ENCODE measurements at places on chromosomes 16 and 17. TPM values are rescaled to one million over a fixed set of nuclear protein-coding genes. Genes with fewer than 3 reads are reported as not detected.

Gene GTF3C1
- 35.2 TPM for total RNA-seq

Gene TP53TG3C
- total RNA-seq, result not detected

Gene PRSS21
- total RNA-seq, result not detected

Gene MT4
- not detected for total RNA-seq

Gene ATAD5
- total RNA-seq, result 0.19 TPM

Gene TIGD7
- 7.6 TPM for total RNA-seq

Gene ADORA2B
- total RNA-seq, result 0.34 TPM

Gene RNF112
- total RNA-seq, result 1.3 TPM

Gene TBX4
- not detected for total RNA-seq

Gene ITGB4
- 3.9 TPM for total RNA-seq

Gene PYCARD
- 3.1 TPM for total RNA-seq

GRCh38 chr16:28181515-28181914, 30.2 kb downstream of the XPO6 start:
- H3K27ac ChIP-seq, result no peak overlapping the region
- H3K27me3 ChIP-seq, result no peaks in the 10 kb centered on the region
- peaks cover 24% of the 10 kb centered on the region for H3K36me3 ChIP-seq
- DNase-seq, result no peak
- H3K4me3 ChIP-seq, result no peak overlapping the region

GRCh38 chr17:64687376-64687775, 25.3 kb upstream of the SMURF2 start:
- no peak overlapping the region for H3K4me3 ChIP-seq
- no peak overlapping the region for H3K27ac ChIP-seq
- H3K4me1 ChIP-seq, result no peaks in the 10 kb centered on the region
- no peaks in the 10 kb centered on the region for H3K27me3 ChIP-seq

GRCh38 chr16:78227855-78228254, 128.4 kb downstream of the WWOX start:
- H3K27me3 ChIP-seq, result no peaks in the 10 kb centered on the region
- no peak overlapping the region for H3K4me3 ChIP-seq
- no peak overlapping the region for H3K27ac ChIP-seq
- H3K36me3 ChIP-seq, result no peaks in the 10 kb centered on the region

DNA sequence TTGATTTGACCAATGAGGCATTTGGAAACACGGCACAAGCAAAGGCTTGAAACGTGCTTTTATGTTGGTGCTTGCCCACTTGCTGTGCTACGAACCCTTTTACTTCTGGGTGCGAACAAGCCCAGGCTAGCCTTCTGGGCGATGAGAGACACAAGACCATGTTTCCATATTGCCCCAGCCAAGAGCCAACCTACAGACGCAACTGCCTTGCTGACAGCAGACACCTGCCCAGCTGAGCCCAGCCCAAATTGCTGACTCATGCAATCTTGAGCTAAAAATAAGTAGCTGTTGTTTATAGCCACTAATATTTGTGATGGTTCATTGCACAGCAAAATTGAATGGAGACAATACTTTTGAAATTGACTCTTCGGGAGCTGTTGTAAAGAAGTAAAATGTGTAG, 464.5 kb downstream of the WWOX start:
- no peaks in the 10 kb centered on the region for H3K36me3 ChIP-seq
- H3K4me1 ChIP-seq, result peaks cover 5% of the 10 kb centered on the region
- no peak for DNase-seq
- no peak overlapping the region for H3K4me3 ChIP-seq

- H3K4me1 ChIP-seq, result peaks cover 62% of the 10 kb centered on the region
- DNase-seq, result peak; percentile 95
- H3K27ac ChIP-seq, result peak within 1 kb of the TSS; percentile 87
- H3K4me3 ChIP-seq, result peak within 1 kb of the TSS; percentile 52
- H3K27me3 ChIP-seq, result no peaks in the 10 kb centered on the region
- H3K36me3 ChIP-seq, result peaks cover 8% of the 10 kb centered on the region
Measured at GRCh38 chr17:40015005-40015997, at the start of gene CSF3. Gene CSF3, plus strand, starts transcription at chr17:40015440. Its CDS starts 35 bp downstream, at chr17:40015475.

GRCh38 chr17:78399693-78400144, 21.3 kb downstream of the PGS1 start:
- H3K36me3 ChIP-seq, result peaks cover 7% of the 10 kb centered on the region
- no peak for DNase-seq
- H3K4me1 ChIP-seq, result peaks cover 51% of the 10 kb centered on the region
- peak overlapping the region; percentile 9 for H3K27ac ChIP-seq
- no peak overlapping the region for H3K4me3 ChIP-seq

- H3K4me1 ChIP-seq, result no peaks in the 10 kb centered on the region
- H3K27ac ChIP-seq, result no peak overlapping the region
- H3K27me3 ChIP-seq, result no peaks in the 10 kb centered on the region
- H3K36me3 ChIP-seq, result no peaks in the 10 kb centered on the region
- no peak for DNase-seq
- no peak overlapping the region for H3K4me3 ChIP-seq
Measured at GRCh38 chr16:48158296-48158695, 2.5 kb upstream of the ABCC12 start.

DNA sequence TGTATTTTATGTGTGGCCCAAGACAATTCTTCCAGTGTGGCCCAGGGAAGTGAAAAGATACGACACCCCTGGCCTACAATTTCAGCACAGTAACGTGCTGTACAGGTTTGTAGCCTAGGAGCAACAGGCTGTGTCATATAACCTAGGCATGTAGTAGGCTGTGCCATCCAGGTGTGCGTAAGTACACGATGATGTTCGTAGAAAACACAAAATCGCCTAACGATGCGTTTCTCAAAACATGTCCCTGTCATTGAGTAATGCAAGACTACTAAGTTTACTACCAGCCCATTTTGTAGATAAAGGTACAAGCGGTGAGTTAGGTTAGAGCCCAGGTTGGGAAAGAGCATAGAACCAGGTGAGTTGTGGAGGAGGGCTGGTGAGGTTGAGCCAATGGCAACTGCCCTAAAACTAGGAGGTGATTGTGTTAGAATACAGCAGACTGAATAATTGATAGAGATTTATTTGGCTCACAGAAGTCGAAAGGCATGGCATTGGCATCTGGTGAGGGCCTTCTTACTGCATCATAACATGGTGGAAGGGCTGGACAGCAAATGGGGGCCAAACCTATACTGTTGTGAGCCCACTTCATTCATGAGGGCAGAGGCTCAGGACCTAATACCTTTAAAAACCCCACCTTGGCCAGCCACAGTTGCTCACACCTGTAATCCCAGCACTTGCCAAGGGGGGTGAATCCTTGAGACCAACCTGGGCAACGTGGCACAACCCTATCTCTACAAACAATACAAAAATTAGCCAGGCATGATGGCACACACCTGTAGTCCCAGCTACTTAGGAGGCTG, 4.2 kb downstream of the EIF1 start:
- H3K4me3 ChIP-seq, result no peak overlapping the region
- no peak for DNase-seq
- peaks cover 18% of the 10 kb centered on the region for H3K36me3 ChIP-seq
- peaks cover 51% of the 10 kb centered on the region for H3K4me1 ChIP-seq
- no peaks in the 10 kb centered on the region for H3K27me3 ChIP-seq
- peak overlapping the region; percentile 51 for H3K27ac ChIP-seq

- no peak overlapping the region for H3K4me3 ChIP-seq
- H3K36me3 ChIP-seq, result peaks cover 2% of the 10 kb centered on the region
- no peaks in the 10 kb centered on the region for H3K4me1 ChIP-seq
- no peaks in the 10 kb centered on the region for H3K27me3 ChIP-seq
- DNase-seq, result no peak
Measured at GRCh38 chr16:90040152-90041023, 21.1 kb upstream of the DBNDD1 start.

GRCh38 chr17:58061672-58062071, 21.5 kb upstream of the DYNLL2 start:
- DNase-seq, result no peak
- no peaks in the 10 kb centered on the region for H3K36me3 ChIP-seq
- no peak overlapping the region for H3K27ac ChIP-seq
- no peaks in the 10 kb centered on the region for H3K4me1 ChIP-seq
- H3K4me3 ChIP-seq, result no peak overlapping the region

DNA sequence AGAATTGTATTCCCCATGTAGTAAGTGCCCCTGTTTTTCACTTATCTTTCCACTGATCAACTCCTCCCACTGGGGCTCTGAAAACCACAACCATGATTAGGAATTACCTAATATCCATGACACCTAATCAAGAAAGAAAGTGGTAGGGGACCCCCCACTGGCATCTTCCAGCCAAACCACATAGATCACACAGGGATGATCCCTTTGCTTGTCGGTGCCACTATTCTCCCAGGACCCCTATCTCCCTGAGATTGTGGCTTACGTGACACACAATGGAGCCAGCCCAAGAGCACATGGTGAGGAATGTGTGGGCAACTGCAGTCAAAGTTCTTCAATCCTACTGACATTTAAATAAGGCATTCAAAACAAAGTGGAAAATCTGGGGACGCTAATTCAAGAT, 17.6 kb upstream of the DNAH9 start:
- H3K27ac ChIP-seq, result no peak overlapping the region
- H3K36me3 ChIP-seq, result no peaks in the 10 kb centered on the region
- no peak for DNase-seq
- no peak overlapping the region for H3K4me3 ChIP-seq
- no peaks in the 10 kb centered on the region for H3K27me3 ChIP-seq

- no peak for DNase-seq
- peaks cover 35% of the 10 kb centered on the region for H3K4me1 ChIP-seq
- no peak overlapping the region for H3K4me3 ChIP-seq
- H3K27ac ChIP-seq, result no peak overlapping the region
- peaks cover 66% of the 10 kb centered on the region for H3K36me3 ChIP-seq
Measured at GRCh38 chr17:62052765-62053338, 12.2 kb downstream of the MED13 start.

GRCh38 chr17:60303406-60304099, 88.4 kb downstream of the USP32 start:
- H3K27ac ChIP-seq, result no peak overlapping the region
- H3K27me3 ChIP-seq, result no peaks in the 10 kb centered on the region
- peaks cover 10% of the 10 kb centered on the region for H3K4me1 ChIP-seq
- peaks cover 7% of the 10 kb centered on the region for H3K36me3 ChIP-seq
- no peak for DNase-seq
- no peak overlapping the region for H3K4me3 ChIP-seq

DNA sequence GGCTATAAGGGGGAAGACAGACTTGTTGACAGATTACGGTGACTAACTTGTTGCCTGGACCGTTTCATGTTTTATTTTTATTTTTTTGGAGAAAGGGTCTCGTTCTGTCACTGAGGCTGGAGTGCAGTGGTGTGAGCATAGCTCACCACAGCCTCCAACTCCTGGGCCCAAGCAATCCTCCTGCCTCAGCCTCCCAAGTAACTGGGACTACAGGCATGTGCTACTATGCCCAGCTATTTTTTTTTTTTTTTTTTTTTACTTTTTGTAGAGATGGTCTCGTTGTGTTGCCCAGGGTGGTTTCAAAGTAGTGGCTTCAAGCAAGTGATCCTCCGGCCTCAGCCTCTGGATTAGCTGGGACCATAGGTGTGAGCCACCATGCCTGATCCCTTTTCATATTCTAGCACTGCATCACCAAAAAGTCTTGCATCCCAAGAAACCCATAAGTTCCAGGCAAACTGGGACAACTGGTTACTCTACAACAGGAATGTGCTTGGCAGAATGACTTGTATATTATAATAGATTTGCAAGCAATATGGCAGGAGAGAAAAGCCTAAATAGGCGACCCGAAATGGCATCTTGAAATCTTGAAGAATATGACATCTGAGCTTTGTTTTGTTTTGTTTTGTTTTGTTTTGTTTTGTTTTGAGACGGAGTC, 2.2 kb upstream of the WDR59 start:
- peaks cover 17% of the 10 kb centered on the region for H3K4me1 ChIP-seq
- no peak overlapping the region for H3K4me3 ChIP-seq
- peak overlapping the region; percentile 93 for H3K27ac ChIP-seq
- DNase-seq, result no peak

GRCh38 chr17:61397086-61397842, 2.4 kb upstream of the TBX2 start:
- peak overlapping the region; percentile 77 for H3K4me3 ChIP-seq
- no peaks in the 10 kb centered on the region for H3K36me3 ChIP-seq
- H3K27me3 ChIP-seq, result peaks cover 38% of the 10 kb centered on the region
- peaks cover 17% of the 10 kb centered on the region for H3K4me1 ChIP-seq

DNA sequence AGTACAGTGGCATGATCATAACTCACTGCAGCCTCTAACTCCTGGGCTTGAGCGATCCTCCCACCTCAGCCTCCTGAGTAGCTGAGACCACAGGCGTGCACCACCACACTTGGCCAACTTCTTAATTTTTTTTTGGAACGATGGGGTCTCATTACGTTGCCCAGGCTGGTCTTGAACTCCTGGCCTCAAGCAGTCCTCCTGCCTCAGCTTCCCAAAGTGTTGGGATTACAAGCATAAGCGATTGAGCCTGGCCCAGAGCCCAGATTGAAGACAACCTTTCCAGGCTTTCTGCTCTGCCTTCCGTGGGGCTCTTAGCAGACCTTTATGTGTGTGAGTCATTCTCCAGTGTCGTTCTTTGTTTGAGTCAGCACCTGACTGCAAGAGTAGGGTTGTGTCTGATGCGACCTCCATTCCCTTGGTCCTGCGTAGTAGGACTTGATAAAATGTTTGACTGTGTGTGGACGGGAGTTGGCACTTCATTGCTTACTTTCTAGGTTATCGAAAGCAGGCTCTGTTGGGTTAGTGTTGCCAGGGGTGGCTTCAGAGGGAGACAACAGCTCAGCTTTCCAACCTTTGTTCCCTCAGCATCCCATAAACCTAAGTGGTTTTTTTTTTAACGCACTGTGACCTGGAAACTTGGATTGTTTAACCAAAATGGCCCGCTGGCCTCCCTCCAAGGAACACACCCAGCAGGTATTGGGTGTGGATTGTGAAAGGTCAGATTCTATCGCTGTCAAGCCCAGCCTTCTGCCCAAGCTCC, 26.4 kb downstream of the EEF2K start:
- no peaks in the 10 kb centered on the region for H3K4me1 ChIP-seq
- H3K4me3 ChIP-seq, result no peak overlapping the region
- no peak for DNase-seq
- peak overlapping the region; percentile 38 for H3K27ac ChIP-seq

DNA sequence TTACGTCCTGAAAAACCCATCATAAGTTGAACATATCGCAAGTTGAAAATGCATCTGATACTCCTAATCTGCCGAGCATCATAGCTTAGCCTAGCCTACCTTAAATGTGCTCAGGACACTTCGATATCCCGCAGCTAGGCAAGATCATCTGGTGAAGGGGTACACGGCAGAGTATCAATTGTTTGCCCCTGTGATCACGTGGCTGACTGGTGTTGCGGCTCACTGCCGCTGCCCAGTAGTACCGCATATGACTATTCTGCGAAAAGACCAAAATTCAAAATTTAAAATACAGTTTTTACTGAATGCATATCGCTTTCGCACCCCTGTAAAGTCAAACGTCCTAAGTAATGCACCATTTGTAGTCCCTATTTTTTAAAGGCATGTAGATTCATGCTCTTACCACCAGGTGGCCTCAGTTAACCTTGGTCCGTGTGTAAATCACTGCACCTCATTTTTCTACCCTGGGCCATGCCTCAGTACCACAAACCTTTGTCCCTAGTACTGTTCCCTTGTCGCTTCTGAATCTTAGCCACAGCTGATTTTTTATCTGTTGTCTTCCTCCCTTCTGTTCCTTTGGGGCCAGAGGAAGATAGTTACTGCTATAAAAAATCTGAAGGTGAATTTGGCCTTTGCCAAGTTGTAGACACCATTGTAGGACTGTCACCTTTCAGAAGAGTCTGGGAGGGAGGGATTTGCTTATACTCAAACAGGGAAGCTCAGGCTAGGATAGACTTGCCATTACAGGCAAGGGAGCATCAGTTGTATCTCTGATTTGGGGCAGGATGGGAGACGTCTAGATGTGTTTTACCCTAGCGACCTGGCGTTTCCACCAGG, 34.4 kb downstream of the WWP2 start:
- peaks cover 22% of the 10 kb centered on the region for H3K36me3 ChIP-seq
- no peak overlapping the region for H3K27ac ChIP-seq
- H3K4me1 ChIP-seq, result no peaks in the 10 kb centered on the region
- no peak for DNase-seq
- no peaks in the 10 kb centered on the region for H3K27me3 ChIP-seq
- peak overlapping the region; percentile 45 for H3K4me3 ChIP-seq

GRCh38 chr17:40361925-40362695, 2.4 kb downstream of the GJD3 start:
- H3K27ac ChIP-seq, result no peak overlapping the region
- H3K36me3 ChIP-seq, result no peaks in the 10 kb centered on the region
- peaks cover 3% of the 10 kb centered on the region for H3K27me3 ChIP-seq
- H3K4me1 ChIP-seq, result peaks cover 8% of the 10 kb centered on the region

All from psoas muscle (tissue), 8 donors.